GM18507 (cell line): ENCODE measurements at places on chromosomes 1 and 21.

- no peak for DNase-seq
These were observed 543.0 kb upstream of the DAB1 start for GRCh38 chr1:57966751-57967406.

GRCh38 chr1:47997289-47998200, at the start of gene TRABD2B:
Gene TRABD2B, minus strand, starts transcription at chr1:47997385.
- DNase-seq = peak; percentile 69

GRCh38 chr1:101728029-101728428, 268.7 kb downstream of the OLFM3 start:
- DNase-seq = no peak

DNA sequence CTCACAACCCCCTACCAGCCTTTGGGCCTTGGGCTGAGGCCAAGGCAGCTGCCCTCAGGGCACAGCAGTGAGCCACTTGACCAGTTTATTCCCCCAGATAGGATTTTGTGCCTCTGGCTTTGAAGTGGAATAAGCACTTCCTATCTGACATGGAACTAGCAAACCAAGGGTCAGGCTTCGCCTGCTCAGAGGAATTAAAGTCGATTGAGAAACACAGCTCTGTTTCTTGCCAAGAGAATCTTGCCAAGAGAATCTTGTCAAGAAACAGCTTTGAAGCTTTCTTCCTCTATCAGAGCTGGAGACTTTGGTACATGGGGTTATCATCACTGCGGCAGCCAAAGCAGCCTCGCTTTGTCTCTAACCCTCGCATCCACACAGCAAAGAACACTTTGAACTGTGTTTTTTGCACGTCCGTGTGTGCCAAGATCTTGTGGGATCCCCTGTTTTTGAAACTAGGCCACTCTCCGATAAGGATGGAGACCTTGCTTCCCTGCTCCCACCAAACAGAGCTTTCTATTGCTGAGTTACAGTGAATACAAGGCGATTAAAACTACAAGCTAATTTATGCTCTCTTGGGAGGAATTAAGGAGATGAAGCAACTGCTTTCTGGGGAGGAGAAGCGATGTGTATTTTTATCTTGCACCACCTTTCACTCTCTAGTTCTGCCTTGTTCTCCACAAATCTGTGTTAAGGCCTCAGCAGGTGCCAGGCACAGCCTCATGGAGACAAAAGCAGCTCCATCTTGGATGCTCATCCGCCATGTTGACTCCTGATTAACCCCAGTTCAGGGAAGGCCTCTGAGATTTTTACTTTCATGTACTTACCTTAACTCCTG, 67.3 kb downstream of the RHOU start:
- DNase-seq = no peak

- DNase-seq = no peak
These were observed 26.8 kb downstream of the VANGL1 start for GRCh38 chr1:115668579-115668978.

DNA sequence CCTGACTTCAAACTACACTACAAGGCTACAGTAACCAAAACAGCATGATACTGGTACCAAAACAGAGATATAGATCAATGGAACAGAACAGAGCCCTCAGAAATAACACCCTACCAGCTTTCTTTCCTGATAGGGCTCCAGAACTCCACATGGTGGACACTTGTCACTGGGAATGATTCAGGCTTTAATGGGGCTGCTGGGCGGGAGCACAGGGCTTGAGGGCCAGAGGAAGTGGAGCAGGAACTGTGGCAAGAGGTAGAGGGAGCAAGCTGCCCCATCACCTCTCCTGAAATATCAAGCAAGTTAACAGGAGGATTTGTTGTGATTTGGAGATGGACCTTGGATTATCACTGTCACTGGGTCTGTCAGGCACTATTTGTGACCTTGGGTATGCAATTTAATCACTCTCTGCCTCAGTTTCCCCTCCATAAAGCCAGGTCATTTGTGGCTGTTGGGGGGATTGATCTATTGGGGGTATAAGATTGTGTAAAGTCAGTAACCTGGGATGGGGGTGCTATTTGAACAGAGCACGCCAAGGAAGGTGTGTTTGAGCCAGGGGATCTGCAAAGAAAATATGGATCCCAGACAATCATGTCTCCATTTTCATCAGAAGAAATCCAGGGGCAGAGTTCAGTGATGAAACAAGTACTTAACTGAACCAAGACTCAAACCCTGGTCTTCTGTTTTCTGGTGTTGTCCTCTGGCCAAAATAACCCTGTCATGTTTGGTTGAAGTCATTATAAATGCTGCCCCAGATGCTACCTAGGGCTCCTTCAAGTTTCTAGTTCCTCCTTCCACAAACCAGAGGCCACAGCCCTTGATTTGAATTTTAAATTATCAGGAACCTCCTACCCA, 25.2 kb downstream of the ETS2 start:
- no peak for DNase-seq

DNA sequence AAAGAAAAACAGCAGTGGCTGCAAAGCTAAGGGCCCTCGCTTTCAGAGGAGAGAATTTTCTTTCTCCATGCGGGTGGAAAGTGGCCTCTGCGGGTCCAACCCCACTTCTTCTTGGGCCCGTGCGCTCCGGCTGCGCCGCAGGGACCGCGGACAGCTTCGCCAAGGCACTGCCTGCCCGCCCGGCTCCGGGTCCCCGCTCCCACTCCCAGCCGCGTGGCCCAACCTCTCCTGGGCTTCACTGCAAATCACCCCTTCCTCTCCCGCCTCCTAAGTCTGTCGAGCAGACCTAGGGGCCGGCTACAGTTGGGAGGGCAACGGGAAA, 1.0 kb upstream of the RUNX3 start:
- no peak for DNase-seq

GRCh38 chr1:234000557-234001041, 96.1 kb downstream of the SLC35F3 start:
- DNase-seq = no peak
